ENCODE measurements at places on chromosomes 2 and 18.

DNA sequence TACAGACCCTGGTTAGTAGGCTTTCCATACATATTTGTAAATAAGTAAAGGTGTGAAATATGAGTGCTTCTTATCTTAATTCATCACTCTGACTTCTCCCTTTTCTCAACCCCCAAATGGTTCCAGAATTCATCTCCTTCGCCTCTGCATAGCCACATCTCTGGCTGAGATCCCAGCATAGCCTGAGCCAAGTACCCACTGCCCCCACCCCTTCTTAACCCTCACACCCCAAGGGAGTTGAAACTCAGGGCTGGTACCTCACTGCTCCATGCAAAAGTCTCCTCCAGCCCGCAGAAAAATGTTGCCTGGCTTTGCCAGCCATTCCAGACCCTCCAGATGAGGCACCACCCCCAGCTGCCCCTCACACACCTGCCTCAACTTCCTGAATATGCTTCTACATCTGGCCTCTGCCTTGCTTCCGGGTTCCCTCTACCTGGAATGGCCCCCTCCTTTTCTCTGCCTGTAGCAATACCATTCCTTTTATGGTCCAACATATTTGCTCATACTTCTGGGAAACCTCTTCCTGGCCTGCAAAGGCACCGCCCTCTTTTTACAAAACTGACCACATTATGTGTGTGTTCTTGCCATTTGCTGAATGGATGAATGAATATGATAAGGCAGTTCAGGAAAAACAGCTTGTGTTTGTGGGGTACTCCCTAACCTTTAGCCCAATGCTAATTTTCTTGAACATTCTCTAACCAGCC is 112.8 kb downstream of the CELF4 start:
- DNase-seq = no peak

GRCh38 chr2:20684581-20685063 is 17.7 kb downstream of the GDF7 start:
- DNase-seq = no peak

GRCh38 chr2:61179701-61180639 is 18.0 kb downstream of the C2orf74 start:
- DNase-seq = peak; percentile 77

DNA sequence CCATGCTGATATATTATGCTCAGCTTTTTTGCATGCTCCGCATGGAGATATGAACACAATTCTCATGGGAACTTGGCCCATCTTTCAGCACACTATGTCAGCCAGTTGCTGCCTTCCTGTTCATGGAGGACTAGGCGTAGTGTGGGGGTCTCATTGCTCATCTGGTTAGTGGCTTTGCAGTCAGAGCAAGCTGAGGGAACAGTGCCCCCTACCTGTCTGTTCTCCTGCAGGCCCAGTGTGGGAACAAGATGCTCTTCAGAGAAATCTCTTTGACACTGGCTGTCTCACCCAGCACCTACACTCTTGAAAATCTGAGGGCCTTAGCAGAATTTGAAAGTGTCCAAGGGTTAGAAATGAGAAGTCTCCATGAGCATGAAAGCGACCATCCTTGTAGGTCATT is 47.1 kb downstream of the SPTBN1 start:
- peak; percentile 24 for DNase-seq

DNA sequence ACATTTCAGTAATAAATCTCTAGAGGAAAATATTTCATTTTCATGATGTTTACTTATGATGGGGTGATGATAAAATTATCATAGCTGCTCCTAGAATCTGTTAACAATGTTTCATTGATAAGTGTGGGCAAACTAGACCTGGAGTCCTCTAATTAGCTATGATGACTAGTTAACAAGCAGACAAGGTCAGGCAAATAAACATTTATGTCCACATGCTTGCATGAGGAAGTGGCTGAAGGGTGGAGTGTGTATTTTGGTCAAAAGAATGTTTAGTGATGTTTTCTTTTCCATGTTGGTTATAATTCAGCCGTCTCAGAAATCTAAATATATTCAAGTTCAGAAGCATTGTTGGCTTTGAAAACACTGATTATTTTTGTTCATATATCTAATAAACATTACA is 99.9 kb upstream of the FN1 start:
- no peak for DNase-seq

All from IMR-90 (cell line).